ENCODE measurements at places on chromosomes 1 and 21. TPM values are rescaled to one million over a fixed set of nuclear protein-coding genes. Genes with fewer than 3 reads are reported as not detected.

- no peak overlapping the region for H3K27ac ChIP-seq
- H3K27me3 ChIP-seq: peaks cover 12% of the 10 kb centered on the region
- H3K4me3 ChIP-seq: no peak overlapping the region
These were observed 25.1 kb downstream of the WDR64 start for GRCh38 chr1:241677201-241677600.

- H3K27ac ChIP-seq: no peak overlapping the region
- no peak overlapping the region for H3K4me3 ChIP-seq
- H3K36me3 ChIP-seq: no peaks in the 10 kb centered on the region
- DNase-seq: no peak
These were observed 5.8 kb downstream of the PCNX2 start for GRCh38 chr1:233289676-233290075.

- no peaks in the 10 kb centered on the region for H3K36me3 ChIP-seq
- H3K27me3 ChIP-seq: no peaks in the 10 kb centered on the region
- DNase-seq: no peak
- no peak overlapping the region for H3K27ac ChIP-seq
These were observed 46.5 kb downstream of the PRDM16 start for GRCh38 chr1:3115275-3116149.

TAS1R3 gene
- total RNA-seq: 0.07 TPM

C1orf94 gene
- total RNA-seq: not detected

PANK4 gene
- total RNA-seq: 38.5 TPM
